Fibroblast of skin of right quadriceps (primary cell): ENCODE measurements at places on chromosomes 11 and 22.

DNA sequence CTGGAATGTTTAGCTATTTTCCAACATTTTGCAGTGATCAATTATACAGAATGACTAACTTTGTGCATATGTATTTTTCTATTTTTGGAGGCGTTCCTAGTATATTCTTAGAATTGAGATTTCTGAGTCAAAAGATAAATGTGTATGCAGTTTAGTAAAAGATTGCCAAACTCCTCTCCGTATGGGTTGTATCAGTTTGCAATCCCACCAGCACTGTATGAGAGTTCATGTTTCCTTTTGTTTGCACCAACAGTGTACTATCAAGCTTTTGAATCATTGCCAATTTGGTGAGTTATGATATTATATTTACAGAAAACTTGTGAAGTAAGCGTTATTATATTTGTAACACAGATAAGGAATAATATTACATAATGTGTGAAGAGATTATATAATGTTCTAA, 658.7 kb downstream of the JRKL start:
- no peak for DNase-seq

- DNase-seq, result no peak
Measured at GRCh38 chr22:27911330-27911729, 7.7 kb downstream of the PITPNB start.

DNA sequence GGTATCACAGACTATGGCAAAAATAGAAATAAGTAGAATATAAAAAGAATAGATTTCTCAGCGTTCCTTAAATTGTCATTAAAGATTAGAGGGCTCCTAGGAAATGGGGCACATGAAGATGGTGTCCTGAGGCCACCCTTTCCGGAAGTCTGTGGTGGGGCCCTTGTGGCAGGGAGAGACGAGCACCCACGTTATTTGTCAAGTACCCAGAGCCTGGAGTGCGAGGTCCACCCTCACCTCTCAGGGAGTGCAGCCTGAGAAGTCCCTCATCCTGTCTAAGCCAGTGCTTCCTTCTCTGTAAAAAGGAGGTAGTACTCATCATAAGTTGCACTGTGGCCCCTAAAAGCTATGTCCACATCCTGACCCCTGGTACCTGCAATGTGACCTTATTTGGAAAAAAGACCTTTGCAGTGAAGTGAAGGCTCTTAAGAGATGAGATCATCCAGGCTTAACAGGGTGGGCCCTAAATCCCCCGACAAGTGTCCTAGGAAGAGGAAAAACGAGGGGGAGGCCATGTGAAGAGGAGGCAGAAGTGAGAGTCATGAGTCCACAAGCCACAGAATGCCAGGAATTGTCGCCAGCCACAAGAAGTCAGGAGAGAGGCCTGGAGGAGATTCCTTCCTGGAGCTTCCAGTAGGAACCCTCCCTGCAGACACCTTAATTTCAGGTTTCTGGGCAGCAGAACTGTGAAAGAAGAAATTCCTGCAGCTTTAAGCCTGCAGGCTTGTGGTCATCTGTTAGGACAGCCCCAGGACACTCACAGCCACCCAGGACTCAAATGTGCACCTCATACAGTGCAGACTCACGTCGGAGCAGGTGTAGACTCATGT, 76.8 kb upstream of the CCND1 start:
- DNase-seq, result peak; percentile 73

GRCh38 chr22:37045958-37046357, 5.6 kb upstream of the KCTD17 start:
- peak; percentile 62 for DNase-seq

GRCh38 chr22:30903876-30904460, 64.6 kb downstream of the MORC2 start:
- DNase-seq, result no peak

DNA sequence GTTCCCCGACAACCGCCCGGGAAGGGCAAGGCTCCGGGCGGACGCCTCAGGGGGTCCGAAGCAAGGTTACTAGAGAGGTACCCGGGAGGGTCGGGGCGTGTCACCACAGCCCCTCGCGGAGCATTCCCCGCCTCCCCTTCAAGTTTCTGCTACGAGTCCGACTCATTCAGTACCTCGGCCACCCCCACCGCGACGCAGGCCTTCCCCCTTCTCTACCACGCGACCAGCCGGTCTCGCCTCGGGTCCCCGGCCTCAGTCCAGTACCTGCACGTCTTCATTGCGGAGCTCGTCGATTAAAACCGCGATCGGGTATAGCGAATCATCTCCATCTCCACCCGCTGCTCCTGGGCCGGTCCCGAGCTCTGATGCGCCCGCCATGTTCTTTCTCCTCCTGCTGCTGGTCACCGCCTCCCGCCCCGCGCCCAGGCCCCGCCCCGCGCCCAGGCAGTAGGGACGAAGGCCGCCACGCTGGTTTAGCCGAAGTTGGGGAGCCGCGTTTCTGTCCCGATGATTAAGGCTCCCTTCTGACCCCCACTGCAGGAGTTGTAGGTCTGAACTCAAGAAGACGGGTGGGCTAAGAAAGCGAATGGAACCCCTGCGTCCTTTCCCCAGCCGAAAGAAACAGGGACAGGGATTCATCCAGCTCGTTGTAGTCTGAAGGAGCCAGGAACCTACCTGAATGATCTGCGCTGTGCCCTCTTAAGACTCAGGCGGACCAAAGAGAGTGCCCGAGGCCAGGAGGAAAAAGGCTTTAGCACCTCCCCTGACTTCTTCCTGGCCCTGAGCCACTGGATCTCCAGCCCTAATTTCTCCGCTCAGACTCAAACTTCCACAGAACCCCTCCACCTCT, at the start of gene PPP2R1B:
Gene PPP2R1B (minus strand): TSS at position 406 of the 850 bp plus-strand sequence. CDS start 28 bp downstream, at position 378.
- DNase-seq, result peak; percentile 63

- DNase-seq, result no peak
Measured at GRCh38 chr22:33688903-33689302, 231.4 kb downstream of the LARGE1 start.

DNA sequence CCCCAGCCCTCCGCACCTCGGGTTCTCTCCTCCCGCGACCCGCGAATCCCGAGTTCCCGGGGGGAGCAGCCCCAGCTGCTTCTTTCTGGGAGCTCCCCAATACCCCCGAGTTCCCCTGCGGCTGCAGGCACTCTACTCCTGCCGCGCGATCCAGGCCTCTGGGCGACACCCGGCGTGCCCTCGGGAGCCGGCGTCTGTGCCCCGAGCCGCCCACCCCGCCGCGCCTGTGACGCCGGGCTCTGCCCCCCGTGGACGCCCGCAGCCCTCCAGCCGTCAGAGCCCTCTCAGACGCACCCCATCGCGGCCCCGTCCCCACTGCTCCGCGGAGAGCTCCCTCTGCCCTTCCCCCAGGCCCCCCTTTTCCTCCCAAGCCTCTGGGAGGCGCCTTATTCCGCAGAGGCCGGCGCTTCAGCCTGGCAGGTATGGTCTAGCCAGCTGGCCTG, 422 bp downstream of the GLB1L2 start:
- no peak for DNase-seq

DNA sequence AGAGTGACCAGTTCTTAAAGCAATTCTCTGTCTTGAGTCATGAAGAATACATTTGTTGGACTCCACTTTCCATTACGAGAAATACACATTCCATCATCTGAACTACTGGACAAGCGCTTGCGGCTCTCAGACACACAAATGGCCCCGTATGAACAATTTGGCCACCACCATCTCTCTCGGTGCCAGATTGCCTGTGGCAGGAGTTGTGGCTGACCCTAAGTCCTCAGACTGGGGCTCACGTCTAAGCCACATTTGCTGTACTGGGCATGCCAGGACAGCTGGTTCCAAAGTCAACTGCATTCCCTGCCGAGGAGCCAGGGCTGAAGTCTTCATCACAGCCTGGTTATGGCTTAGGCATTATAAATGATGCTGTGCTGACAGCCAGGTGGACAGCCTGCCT, 227.5 kb downstream of the MIAT start:
- DNase-seq, result no peak

DNA sequence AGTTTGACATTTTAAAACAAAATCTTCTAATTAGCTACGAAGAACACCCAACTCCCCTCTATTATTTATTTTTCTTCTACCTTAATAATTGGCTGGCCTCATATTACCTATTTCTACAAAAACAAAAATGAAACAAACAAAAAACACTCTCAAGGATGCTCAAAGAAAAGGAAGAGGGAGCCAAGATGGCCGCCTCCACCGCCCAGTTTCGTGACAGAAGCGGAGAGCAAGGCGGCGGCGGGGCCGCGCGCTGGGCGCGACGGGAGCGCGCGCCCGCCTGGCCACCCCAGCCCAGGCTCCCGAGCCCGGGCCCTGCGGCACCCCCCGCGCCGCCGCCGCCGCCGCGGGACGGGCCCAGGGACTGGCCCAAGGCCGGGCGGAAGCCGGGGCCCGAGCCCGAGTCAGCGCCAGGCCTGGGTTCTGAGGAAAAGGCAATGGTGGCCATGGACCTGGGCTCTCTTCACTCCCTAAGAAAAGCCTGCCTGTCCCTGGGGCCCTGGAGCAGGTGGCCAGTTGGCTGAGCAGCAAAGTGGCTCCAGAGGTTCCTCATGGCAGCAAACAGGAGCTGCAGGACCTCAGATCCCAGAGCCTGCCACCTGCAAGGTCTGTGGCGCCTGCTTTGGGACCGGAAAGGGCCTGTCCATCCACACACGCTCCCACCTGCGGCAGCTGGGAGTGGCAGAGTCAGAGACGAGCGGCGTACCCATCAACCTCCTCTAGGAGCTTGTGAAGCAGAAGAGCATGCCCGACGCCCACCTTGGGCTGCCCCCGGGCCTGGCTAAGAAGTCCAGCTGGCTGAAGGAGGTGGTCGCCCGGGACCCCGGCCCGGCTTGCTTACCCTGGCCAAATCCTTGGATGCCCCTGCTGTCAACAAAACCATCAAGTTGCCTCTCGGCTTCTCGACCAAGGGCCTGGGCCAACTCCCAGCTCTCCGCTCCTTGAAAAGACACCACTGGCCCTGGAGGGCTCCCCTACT, 543.2 kb upstream of the CCDC179 start:
- DNase-seq, result no peak

DNA sequence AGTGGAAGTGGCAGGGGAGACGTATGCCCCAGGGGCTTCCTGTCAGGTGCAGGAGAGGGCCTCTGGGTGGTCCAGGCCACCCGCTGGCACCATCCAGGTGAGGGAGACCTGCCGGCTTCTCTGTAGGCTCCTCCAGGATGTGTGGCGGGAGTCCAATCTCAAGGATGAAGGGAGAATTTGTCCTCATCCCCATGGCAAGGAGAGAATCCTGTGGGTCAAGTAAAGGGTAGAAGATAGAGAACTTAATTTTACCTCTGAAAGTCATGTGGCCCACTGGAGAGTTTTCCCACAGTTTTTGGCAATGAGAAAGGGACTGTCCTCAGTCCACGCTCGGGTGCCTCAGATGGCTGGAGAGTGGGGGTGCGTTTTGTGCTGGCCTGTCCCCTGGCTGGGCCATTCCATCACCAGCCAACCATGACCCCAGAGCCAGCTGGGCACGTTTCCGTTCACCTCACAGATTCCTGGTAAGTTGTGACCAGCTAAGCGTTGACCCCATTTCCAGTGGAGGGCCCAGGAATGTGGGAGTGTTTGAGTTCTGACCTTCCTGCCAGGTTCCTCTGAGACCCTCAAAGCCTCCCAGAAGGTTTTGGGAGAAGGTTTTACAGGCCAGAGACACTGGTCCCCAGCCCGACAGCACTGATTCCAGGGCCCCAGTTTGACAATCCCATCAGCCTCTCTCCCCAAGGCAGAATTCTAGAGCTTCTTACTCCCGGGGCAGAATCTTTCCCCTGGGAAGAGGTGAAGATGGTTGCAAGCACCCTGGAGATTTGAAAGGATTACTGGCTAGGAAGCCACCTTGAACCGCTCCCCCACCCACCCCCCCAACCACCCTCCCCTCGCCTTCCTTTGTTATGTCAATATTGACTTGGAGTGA, 2.6 kb downstream of the OVOL1 start:
- DNase-seq, result no peak

- DNase-seq, result no peak
Measured at GRCh38 chr11:101341578-101341977, 212.0 kb upstream of the PGR start.

DNA sequence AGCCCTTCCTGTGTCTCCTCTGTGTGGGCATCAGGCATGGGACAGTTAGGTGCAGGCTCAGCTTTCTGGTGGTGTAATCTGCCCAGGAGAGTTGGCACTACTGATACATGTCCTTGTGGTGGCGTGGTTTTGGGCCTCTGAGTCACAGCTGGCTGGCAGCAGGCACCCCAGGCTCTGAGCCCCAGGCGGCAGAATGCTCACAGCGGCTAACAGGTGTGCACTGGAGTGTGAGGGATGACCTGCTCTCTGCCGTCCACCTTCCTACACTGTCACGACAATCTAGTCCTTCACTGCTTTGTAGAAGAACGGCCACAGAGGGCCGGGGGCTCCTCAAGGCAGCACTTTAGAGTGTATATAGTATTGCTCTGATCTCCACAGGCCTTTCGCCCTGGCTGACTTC, 100.3 kb upstream of the PITPNB start:
- DNase-seq, result no peak

GRCh38 chr11:132332521-132332920, 962.1 kb downstream of the NTM start:
- no peak for DNase-seq

DNA sequence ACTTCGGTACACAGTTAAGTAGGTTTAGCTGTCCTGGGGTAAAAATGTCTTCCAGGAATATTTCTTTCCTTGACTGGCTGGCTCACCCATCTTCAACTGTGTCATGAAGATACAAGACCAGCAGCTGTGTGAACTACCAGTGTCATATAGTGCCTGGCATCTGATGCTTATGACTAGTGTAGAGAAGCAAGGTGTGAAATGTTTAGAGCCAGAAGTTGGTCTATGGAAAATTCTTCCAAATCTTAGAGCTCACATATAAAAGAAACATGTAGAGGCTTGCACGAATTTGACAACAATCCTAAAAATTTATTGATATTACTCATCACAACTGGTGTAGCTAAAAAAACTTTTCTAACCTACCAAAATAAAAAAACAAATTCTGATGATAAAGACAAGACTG, 54.4 kb downstream of the ARL14EP start:
- DNase-seq, result no peak

- peak; percentile 25 for DNase-seq
Measured at GRCh38 chr11:28289444-28289843, 181.3 kb downstream of the METTL15 start.

GRCh38 chr11:44628730-44629700, 63.6 kb downstream of the CD82 start:
- DNase-seq, result no peak

GRCh38 chr11:41254966-41255365, 204.5 kb downstream of the LRRC4C start:
- no peak for DNase-seq

DNA sequence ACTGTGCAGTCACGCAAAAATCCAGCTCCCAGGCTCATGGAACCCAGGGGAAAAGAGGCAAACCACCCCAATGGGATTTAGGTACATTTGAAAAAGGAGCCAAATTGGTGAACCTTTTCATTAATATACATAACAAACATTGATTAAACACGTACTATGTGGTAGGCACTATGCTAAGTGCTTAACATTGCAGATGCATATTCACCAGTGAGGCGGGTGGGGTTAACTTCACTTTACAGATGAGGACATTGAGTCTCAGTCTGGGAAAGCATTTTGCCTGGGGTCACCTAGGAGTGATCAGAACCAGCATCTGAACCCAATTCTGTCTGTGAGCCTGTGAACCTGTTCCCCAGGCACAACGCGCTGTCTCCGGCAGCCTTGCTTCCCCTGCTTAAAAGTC, 146.3 kb downstream of the COMMD9 start:
- no peak for DNase-seq

GRCh38 chr11:114326151-114326550, 30.0 kb downstream of the NNMT start:
- DNase-seq, result no peak
